NCI-H748 treated with DMSO at 0.1 percent for 48 hours (cell line): ENCODE measurements at places on chromosomes 6 and 20.

GRCh38 chr6:20160541-20161283 is 51.6 kb downstream of the MBOAT1 start:
- no peak for DNase-seq

- no peak for DNase-seq
Measured at GRCh38 chr6:127148511-127148910, 30.0 kb downstream of the RSPO3 start.

DNA sequence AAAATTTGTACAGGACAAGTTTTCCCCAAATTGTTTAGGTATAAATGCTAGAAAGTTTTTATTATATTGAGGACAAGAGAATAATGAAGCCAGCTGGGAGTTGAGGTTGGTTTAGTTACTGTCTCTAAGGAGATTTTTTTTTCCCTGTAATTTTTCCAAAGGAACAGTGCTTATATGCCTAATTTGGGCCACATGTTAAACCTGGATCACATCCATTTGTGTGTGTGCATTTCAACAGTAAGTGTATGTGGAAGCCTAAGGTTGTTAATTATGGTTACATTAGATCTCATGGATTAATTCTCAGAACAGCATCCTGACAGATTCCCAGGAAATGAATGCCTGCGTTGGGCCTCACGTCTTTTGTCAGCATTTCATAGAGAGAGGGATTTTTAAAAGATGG is 4.5 kb downstream of the IGF2R start:
- no peak for DNase-seq

- no peak for DNase-seq
Measured at GRCh38 chr6:6596529-6597328, 8.2 kb downstream of the LY86 start.

DNA sequence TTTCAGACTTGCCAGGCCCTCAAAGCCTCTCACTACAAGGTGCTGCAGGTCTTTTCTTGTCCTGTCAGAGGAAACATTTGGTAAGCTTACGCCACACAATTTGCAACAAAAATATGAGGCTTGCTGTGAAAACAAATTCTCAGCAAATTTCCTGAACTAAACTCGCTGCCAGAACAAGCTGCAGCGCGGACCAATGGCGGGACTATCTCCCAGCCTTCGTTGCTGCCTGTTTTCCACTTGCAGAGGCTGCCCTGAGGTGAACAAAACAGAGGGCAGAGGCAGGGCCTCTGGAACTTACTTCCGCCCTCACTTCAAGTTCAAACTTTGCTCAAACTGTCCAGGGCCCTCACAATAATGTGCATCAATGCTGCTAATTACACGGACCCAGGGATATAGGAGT is 12.4 kb downstream of the UQCC2 start:
- no peak for DNase-seq

- DNase-seq = no peak
Measured at GRCh38 chr20:40499391-40499790, 189.6 kb downstream of the MAFB start.

GRCh38 chr6:51350308-51350904 is 531.7 kb downstream of the TFAP2B start:
- DNase-seq = no peak

DNA sequence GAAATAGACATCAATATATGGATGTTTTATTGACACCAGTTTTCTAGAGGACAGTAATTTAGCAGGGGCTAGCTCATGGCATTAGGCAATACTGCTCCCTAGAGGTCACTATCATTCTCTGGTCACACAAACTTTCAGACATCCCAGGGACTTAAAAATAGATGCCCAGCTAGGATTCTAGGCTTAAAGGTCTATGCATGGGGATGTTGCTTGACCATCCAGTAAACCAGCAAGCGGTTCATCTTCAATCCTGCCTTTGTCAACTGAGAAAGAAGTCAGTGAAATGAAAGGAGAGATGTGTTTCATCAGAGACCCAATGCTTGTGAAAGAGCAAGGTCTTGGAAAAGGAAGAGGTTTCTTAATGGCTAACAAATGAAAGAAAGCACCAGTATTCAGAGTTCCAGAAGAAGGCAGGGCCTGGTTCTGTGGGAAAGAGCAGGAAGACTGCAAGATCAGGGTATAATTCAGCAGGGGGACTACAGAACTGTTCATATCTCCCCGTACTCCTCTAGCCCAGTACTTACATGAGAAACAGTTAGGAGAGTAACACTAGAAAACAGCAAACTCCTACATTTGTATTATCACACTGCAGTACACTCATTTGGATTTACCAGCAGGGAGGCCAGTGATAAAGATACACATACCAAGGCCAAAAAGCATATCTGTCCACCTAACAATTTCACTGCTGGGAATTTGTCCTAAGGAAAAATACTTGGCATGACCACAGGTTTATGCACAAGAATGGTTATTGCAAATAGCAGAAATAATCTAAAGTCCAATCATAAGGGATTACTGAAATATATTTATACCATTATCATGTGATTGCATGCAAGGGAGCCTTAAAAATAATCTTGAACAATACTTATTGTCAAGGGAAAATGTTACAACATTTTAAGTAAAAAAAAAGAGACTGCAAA is 151.4 kb upstream of the LAMA2 start:
- DNase-seq = peak; percentile 68

GRCh38 chr6:145022199-145022796 is 713.0 kb downstream of the EPM2A start:
- no peak for DNase-seq

- DNase-seq = no peak
Measured at GRCh38 chr20:17442588-17442987, 88.6 kb downstream of the BFSP1 start.

- DNase-seq = no peak
Measured at GRCh38 chr6:92329208-92329847, 1090.0 kb downstream of the EPHA7 start.

DNA sequence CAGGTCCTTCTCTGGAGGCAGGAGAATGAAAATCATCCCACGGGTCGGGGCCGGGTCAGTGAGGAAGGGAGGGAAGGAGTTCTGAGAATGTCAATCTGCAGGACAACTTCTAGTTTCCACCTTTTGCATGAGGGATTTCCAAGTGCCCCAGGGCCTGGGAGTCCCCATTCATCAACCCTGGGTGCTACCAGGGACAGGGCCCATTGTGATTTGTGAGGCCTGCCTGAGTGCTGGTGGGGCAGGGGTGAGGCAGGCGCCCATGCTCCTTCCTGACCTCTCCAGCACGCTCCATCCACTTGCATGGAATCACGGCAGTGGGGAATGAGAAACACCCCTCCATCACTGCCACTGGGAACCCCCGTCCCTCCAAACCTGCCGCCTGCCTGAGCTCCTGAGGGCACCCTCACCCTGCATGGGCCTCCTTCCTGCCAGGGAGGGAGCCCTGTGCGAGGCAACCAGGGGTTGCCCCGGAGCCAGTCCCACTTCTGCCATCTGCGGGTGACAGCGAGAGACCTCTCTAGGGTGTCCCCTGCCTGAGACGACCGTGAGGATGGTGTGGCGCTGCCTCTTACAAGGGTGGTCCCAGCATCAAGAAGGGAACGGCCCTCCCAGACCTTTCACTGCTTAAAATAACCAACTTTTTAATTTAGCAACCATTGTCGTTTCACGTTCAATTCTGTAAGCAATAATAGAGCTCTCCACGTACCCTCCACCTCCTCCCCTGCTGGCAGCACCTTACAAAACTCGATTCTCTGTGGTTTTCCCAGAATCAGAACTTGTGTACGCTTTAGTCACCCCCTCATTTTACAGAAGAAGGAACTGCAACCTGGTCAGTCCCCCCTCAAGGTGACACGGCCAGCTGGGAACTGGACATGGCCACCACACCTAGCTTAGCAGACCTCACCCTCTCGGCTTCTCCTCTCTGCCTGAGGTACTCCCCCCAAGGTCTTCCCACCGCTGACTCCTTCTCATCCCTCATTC is 28.6 kb downstream of the PMEPA1 start:
- DNase-seq = no peak

DNA sequence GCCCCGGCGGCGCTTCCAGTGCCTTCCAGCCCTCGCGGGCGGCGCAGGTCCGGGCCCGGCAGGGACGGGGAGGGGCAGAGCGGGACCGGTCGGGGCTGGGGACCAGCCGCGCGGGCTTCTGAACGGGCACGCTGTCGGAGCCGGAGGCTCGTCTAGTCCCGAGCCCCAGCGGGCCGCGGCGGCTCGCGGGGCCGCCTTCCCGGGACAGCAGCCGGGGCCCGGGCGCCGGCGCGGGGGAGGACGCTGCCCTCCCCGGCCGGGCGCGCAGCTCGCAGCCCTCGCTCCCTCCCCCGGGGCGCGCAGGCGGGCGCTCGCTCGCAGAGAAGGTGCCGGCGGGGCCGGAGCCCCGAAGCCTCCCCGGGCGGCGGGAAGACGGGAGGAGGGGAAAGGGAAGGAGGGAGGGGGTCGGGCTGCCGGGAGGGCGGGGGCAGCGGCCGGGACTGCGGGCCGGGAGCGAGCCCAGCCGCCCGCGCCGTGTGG is 696 bp upstream of the SIRPA start:
- peak; percentile 72 for DNase-seq

DNA sequence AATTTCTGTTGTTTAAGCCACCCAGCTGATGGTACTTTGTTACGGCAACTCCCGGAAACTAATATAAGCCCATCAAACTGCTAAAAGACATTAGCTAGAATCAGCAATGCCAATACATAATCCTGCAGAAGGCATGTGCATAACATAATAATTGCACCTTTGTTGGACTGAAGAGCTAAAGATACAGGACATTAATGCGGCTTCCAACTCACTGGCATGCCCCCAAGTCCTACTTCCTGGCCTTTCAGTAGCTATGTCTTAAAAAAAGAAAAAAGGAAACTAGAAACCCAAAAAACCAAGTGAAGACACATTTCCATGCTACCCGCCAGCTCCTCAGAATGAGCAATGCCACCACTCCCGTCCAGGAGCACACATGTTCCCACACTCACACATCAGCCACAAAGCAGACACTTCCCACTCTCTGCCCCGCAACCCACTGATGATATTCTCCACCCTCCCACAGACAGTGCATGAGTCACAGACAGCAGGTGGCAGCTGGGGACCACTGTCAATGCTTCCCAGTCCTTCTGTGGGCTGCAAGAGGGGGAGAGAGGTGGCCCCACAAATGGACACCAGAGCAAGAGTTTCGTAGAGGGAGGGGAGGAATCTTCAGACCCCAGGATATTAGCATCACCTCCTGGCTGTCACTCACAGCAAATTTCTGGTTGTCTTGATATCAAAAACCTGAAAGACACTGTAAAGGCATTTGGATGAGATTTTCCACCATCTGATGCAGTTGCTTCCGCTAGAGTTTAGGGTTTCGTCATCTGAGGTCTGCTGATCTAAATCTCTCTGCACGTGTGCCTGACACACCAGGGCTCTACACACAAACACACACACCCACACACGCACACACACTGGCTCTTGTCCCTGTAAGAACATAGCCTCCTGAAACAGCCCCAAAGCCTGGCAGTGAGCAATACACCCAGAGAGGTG is 32.8 kb downstream of the GFOD1 start:
- no peak for DNase-seq

GRCh38 chr20:44097521-44098255 is 89.3 kb downstream of the JPH2 start:
- DNase-seq = no peak
